ENCODE measurements at places on chromosomes 13 and 19.

DNA sequence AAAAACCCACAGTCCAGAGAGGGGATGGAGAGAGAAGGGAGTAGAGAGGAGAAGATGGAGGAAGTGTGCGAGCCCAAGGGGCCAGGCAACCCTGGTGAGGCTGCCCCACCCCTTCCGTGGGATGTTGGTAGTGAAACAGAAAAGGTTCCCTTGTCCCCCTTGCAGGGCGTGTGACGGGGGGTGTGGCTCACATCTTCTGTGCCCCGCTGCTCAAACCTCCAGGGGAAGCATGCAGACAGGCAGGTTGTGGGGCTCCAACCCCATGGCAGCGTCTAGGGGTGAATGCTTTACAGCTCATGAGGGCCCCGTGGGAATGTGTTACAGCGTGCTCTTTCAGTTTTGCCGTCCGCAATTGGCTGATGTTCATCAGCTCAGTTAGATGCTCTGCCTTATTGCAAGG lies 14.7 kb upstream of the EVI5L start:
- no peak for DNase-seq

DNA sequence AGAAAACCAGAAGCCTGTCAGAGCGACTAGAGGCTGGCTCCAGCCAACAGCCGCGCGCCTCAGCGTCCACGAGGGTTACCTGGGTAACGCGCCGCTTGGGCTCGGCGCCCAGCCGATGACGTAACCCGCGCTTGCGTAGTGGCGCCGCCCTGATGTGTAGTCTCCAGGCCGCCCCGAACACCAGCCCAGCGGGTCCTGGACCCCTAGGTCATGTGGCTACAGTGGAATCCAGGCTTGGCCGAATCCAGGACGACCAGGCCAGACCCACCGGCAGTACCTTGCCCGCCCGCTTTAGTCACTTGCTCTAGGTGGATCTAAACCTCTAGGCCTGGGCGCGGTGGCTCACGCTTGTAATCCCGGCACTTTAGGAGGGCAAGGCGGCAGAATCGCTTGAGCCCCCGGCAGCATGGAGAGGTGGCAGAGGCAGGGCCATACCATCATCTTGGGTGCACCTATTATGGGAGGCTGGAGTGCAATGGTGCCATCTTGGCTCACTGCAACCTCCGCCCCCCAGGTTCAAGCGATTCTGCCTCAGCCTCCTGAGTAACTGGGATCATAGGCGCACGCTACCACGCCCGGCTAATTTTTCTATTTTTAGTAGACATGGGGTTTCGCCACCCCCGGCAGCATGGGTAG lies 7.2 kb upstream of the ZNF606 start:
- peak; percentile 61 for DNase-seq

- no peak for DNase-seq
These were observed 6.6 kb downstream of the HNRNPM start for GRCh38 chr19:8451377-8451776.

DNA sequence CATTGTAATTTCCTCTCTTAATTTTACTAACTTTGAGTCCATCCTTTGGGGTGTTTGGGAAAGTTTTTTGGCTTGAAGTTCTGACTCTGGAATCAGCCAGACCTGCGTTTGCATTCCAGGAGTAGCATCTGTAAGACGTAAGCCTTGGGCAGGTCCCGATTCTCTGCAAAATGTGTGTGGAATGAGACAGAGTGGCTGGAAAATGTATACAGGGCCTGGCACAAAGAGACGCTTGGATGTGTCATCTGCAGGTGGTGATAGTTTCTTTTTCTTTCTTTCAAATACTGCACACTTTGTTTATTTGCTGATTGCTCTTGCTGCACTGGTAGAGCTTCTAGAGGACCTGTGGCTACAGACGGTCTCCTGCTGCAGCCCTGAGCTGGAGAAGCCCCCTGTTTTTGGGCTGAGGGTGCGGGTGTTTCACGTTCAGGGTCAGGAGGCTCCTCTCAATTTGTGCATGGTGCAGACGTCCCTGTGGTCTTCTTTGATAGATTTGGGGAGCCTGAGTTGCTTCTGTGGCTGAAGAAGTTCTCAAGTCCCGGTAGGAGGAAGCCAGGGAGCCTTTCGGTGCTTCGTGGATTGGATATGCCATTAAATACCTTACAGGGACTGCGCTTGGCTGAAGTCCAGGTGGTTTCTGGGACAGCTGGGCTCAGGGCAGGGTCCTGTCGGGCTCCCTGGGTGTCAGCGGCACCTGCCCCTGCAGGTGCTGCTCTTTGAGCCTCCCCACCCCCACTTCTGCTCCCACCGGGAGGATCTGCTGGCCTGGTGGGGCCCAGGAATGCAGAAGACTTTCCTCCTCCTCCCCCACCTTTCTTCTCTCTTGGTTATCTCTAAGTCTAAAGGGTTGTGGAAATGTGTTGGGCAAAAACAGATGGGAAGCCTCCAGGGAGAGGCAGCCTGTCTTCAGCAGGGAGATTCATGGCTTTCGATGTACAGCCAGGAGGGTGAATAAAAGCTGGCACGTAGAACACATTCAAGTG lies 44.0 kb upstream of the GAS6 start:
- no peak for DNase-seq

DNA sequence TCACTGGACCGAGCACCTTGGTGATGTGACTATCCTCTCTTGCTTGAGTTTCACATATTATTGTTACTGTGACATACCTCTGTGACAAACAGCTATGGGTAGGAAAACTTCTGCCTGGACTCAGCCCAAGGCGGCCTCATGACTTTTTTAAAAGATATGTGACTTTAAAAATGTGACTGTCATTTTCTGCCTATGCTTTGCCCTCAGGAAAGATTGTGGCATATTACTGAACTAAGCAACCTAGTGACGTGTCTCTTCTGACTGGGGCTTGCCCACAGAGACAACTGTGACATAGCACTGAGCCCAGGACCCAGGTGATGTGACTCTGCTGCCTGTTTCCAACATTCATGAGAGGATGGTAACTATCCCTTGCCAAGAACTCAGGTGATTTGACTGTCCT lies 84.8 kb downstream of the ZNF728 start:
- DNase-seq: no peak

DNA sequence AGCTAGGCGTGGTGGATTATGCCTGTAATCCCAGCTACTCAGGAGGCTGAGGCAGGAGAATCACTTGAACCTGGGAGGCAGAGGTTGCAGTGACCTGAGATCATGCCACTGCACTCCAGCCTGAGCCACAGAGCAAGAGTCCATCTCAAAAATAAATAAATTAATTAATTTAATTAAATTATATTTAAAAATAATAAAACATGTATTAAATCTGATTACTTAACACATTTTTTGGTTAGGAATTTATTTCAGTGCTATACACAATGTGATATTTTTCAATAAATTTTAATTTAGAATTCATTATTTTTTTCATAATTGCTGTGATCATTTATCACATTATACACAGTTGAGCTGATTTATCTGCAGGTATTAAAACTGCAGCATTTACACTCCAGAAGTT lies 1101.5 kb upstream of the MIR17HG start:
- no peak for DNase-seq

- DNase-seq: no peak
These were observed 40.3 kb upstream of the TFDP1 start for GRCh38 chr13:113544071-113544891.

Data from activated CD4-positive, alpha-beta T cell treated with anti-CD3 and anti-CD28 coated beads, Interleukin-2, Interleukin-6, amounts not matched to agents 100 ng/mL and 50 ng/mL, durations not matched to agents 16 hours and 8 hours (primary cell).